ENCODE measurements at places on chromosomes 2 and 18.

GRCh38 chr2:133812826-133813617 is 244.8 kb upstream of the NCKAP5 start:
- no peak for DNase-seq

DNA sequence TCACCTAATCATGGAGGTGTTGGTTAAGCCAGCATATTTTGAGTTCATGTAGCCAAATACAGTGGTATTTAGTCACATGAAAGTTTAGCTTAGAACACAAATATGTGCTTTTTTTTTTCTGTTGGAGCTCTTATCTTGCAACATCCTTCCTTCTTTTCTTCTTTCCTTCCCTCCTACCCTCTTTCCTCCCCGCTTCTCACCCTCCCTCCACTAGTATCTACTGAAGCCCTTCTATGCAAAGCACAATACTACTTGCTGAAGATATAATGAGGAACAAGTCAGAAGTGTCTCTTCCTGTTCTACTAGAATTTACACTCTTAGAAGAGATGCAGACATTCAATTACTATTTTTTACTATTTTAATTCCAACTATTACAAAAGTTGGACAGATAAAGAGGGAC is 105.0 kb upstream of the ITGA4 start:
- no peak for DNase-seq

- DNase-seq, result no peak
These were observed 42.5 kb downstream of the ZEB2 start for GRCh38 chr2:144477281-144477956.

DNA sequence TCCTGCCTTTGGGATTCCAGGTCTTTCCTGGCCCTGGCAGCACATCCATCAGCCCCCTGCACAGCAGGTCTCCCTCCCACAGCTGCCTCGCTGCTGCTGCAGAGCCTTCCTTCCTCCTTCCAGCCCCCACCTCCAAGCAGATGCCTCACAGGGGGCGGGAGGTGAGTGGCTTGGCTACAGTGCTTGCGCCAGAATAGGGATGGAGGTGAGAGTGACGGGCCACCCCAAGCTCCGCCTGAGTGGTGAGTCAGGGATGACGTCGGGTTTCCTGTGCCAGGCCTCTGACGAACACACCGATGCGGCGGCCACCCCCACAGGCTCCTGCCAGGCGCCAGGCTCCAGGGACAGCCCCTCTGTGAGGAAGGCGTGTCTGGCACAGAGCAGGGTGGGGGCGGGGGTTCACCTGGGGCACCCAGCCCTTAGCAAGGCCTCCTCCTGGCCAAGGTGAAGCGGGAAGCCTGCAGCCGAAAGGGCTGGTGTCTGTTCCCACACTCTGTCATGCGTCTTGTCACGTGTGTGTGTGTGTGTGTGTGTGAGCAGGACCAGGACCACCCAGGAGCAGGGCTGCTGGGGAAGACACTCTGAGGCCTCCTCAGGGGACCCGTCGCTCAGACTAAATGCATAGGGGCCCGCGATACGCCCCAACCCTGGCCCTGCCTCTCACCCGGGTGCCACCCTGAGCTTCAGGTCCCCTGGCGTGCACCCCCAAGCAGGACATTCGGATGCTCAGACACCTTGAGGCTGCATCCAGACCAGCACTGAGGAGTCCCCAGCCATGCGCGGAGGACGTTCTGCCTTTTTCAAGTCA is 3.4 kb upstream of the DUSP2 start:
- DNase-seq, result peak; percentile 90

GRCh38 chr18:37764541-37765288 is 199.1 kb upstream of the CELF4 start:
- no peak for DNase-seq

GRCh38 chr18:45995461-45995860 is 28.3 kb upstream of the EPG5 start:
- DNase-seq, result no peak

GRCh38 chr2:159715451-159715850 is 3.1 kb downstream of the MARCHF7 start:
- no peak for DNase-seq

GRCh38 chr18:10235661-10235952 is 218.8 kb upstream of the APCDD1 start:
- no peak for DNase-seq

GRCh38 chr2:119201815-119202214 is 21.8 kb upstream of the STEAP3 start:
- no peak for DNase-seq

DNA sequence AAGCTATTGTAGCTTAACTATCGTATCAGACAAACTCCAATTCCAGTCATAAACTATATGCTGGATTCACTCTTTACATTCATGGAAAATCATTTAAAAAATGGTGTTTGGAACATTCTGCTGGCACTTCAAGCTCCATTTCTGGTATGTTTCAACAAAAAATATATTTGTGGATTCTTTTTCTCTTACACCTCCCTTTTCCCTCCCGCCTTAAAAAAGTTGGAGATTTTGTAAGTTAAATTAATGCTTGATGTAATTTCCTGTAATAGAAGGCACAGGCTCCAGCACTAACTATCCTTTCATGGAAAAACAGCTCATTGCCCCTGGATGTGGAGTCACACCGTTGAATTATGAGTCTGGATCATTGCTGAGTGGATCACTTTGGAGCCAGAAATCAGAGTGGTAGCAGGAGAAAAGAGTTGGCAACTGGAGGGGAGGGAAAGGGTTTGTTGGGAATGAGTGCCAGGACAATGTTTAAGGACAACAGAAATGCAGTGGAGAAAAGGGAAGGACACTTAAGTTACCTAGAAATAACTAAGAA is 102.8 kb downstream of the ICOS start:
- DNase-seq, result no peak

GRCh38 chr2:223494496-223494895 is 107.7 kb downstream of the SCG2 start:
- no peak for DNase-seq

DNA sequence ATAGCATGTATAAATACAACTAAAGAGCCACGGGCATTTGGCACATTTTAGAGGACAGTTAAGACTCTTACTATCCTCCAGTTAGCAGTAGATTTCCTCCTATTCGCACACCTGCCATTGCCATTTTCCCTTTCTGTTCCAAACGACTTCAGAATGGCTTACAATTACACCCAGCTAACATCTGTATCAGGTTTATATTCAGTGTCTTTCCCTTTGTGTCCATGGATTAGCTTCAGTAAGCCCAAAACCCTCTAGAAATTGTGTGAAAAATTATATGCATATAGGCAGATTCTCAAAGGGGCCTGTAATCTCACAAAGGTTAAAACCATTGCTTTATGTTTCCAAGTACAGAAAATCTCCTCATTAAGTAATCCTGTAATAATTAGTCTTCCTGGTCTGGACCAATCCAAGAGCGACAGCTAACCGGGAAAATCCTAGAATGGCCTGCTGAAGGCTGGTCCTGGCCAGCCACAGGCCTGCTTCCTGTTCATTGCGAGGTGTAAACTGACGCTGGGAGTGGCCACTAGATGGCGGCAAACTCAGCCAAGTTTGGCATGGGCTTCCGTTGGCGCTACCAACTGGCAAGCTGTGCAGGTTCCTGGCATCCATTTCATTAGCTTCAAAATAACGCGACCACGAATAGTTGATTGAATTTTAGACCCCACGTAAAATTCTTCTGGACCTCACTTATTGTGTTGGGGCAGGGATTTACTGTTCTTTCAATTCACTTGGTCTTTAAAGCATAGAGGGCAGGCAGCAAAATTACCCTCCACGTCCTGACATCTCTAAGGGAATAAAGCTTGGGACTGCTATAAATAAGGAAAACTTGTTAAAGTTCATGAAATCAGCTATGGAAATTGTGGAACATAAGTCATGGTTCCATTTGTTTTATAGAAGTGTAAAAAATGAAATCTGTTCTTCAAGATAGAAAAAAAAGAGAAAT is 17.1 kb downstream of the ARHGAP25 start:
- peak; percentile 79 for DNase-seq

DNA sequence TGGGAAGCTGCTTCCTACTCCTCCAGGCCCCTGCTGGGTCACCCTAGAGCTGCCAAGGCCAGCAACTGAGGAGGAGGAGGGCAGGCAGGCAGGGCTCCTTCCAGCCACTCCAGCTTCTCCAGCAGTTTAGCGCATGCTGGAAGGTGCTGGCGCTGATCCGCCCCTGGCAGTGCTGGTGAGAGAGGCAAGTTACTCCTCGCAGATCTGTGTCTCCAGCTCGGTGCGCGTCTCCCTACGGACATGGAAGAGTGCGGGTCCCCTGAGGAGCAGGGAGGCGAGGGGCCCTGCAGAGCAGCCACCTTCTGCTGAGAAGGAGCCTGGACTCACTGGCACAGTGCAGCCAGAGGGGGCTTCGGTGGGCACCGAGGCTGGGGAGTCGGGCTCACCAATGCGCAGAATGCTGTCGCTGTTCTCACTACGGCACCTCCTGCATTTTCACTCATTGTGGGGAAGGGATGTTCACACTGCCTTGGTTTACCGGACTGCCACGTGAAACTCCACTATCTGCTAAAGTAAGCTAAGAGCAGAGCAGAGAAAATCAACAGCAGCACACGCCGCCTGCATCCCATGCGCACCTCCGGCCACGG is 206.0 kb downstream of the HDAC4 start:
- DNase-seq, result no peak

- DNase-seq, result no peak
These were observed 33.7 kb upstream of the MRPL33 start for GRCh38 chr2:27737676-27738348.

GRCh38 chr2:108417254-108417653 is 31.8 kb upstream of the GCC2 start:
- DNase-seq, result no peak

DNA sequence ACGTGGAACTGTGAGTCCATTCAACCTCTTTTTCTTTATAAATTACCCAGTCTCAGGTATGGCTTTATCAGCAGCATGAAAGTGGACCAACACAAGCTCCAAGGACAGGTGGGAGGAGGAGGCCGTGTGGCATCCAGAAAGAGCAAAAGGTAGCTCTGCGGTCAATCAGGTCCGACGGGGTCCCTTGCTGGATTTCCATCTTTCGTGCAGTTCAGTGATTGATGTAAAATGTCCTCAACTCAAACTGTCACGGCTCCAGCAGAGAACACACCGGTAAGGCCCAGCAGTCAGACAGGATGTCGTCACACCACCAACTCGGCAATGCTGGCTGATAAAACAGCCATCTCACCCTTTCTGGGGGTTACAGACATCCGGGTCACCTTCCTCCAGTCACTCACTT is 123.3 kb downstream of the PXDN start:
- DNase-seq, result no peak

Measured in activated T-helper 1 cell treated with Interleukin-2 at 50 U/mL for 16 hours (primary cell).